HT-29 (cell line): ENCODE measurements at places on chromosomes 1 and 21.

- DNase-seq: no peak
Observed at GRCh38 chr1:55352811-55353180, 137.6 kb upstream of the USP24 start.

DNA sequence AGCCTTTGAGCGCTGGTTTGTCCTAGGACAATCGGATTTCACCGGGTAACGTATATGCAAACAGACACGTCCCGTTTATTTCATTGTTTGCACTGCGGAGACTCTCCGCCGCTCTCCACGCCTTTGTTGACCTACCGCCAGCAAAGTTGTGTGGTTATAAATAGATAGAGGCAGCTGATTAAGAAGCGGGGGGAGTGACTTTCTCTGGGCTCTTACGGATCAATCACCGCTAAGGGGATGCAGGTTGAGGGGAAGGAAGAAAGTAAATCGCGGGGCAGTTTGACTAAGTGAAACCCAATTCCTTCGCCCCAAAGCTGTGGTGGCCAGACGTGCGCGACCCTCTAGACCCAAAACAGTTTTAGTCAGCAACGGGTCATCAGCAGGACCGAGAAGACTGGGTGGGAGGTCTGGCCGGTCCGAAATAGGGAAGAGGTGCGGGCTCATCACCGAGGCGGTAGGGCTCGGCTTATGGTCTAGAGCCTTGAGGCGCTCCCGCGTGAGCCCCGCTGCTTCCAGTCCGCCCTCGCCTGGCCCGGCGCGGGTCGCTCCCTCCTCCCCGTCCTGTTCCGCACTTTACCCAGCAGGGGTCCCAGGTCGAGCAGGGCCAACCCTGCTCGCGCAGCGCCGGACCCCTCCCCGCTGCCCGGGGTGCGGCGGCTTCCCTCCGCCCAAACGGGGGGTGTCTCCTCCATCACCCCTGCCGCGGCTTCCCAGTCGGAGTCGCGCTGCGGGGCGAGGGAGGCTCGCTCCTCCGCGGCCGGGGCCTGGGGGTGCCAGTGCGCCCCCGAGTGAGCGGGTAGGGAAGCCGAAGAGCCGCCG is 120.8 kb upstream of the RRP15 start:
- DNase-seq: peak; percentile 32

- DNase-seq: no peak
Observed at GRCh38 chr1:115340879-115341278, 2.8 kb upstream of the NGF start.

- DNase-seq: no peak
Observed at GRCh38 chr1:205481218-205481617, 23.3 kb upstream of the CDK18 start.

DNA sequence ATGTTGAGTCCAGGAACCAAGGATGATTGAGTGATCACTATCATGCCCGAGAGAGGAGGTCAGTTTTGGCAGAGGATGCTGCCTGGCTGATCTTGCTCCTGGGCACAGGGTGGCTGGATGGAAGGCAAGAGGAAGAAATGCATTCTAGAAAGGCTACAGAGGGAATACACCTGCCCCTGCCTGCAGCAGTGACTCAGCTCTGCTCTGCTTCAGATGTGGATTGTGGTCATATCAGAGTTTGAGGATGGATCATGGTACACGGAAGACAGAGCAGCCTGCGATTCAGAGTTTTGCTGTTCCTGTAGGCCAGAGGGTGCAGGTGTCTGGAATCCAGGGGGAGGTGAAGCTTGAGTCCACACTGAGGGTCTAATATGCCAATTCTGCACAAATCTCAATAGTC is 37.2 kb downstream of the PCP4 start:
- no peak for DNase-seq

DNA sequence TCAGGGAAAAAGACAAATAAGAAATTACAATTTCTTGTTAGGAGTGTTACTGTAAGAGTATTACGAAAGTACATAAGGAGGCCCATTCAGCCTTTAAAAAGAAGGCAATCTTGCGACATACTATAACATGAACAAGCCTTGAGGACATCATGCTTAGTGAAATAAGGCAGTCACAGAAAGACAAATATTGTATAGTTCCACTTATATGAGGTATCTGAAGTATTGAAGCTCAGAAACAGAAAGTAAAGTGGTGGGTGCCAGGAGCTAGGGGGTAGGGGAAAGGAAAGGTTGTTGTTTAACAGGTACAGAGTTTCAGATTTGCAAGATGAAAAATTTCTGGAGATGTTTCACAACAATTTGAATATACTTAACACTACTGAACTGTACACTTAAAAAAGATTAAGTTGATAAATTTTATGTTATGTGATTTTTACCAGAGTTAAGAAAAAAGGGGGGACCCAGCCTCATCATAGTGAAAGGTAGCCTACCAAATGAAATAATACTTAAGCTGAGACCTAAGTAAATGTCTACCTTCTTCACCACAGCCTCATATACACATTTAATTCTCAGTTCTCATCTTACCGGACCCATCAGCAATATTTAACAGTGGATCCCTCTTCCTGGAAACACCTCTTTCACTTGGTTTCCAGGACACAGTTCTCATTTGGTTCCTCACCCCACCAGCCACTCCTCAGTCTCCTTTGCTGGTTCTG is 19.5 kb downstream of the USP24 start:
- no peak for DNase-seq

GRCh38 chr1:23168445-23169194 is at the start of gene LUZP1:
Gene LUZP1 (minus strand): TSS chr1:23168856.
- peak; percentile 95 for DNase-seq

DNA sequence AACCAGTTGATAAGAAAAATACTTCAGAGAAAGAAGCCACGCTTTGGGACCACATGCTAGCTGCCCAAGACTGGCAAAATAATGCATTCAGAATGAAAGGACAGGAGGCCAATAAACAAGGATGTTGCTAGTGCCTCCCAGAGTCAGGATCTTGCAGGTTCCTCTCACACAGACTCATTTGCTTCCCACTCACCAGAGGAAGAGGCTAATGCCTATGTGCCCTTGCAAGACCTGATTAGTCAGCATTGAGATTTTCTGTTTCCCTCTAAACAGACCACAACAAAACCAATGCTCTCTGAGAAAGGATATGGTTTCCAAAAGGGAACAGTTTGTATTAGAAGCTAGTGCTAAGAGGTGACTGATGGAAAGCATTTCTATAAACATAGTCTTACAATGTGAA is 85.7 kb downstream of the NRDC start:
- no peak for DNase-seq

DNA sequence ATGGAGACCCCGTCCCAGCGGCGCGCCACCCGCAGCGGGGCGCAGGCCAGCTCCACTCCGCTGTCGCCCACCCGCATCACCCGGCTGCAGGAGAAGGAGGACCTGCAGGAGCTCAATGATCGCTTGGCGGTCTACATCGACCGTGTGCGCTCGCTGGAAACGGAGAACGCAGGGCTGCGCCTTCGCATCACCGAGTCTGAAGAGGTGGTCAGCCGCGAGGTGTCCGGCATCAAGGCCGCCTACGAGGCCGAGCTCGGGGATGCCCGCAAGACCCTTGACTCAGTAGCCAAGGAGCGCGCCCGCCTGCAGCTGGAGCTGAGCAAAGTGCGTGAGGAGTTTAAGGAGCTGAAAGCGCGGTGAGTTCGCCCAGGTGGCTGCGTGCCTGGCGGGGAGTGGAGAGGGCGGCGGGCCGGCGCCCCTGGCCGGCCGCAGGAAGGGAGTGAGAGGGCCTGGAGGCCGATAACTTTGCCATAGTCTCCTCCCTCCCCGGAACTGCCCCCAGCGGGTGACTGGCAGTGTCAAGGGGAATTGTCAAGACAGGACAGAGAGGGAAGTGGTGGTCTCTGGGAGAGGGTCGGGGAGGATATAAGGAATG is 505 bp downstream of the LMNA start:
- DNase-seq: no peak

DNA sequence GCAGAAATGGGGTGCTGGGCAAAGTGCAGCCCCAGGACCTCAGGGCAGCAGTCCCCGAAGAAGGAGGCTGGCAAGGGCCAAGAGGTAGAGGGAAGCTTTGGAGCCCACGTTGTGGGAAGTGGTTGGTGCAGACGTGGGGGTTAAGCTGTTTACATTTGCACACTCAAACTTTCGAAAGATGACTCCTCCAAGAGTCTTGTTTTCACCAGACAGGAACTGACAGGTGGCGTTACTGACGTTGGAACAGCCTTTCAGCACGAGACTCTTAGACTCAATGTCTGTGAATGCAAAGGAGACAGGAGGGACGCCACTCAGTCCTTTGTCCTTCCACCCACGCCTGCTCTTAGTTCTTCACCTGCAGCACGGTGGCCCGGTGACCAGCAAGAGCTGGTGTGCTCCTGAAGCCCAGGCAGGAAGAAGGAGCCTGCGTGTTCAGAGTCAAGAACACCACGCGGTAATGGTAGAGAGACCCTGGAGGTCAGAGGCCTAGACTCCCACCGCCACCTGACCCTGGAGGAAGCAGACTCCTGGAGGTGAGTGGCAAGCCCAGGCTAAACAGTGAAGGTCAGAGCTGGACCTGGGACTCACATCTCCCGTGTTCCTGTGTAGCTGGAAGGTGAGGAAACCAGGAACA is 15.9 kb downstream of the LYPD8 start:
- no peak for DNase-seq

DNA sequence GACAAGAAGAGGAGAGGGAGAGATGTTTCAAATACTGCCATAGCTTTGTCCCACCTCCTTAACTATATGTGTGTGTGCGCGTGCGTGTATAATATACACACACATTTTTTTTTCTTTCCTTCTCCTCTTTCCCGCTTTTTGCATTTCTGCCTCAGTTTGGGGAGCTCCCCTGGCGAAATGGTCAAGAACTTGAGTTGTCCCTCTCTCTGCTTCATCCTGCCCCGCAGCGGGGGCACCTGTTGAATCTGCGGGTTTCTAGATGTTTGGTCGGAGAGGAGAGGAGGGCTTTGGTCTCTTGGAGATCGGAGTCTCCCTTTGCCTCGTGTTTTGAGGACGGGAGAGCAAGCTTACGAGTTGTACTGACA is 504 bp downstream of the SCCPDH start:
- DNase-seq: peak; percentile 41

- no peak for DNase-seq
Observed at GRCh38 chr1:90831910-90832309, 114.8 kb upstream of the BARHL2 start.

DNA sequence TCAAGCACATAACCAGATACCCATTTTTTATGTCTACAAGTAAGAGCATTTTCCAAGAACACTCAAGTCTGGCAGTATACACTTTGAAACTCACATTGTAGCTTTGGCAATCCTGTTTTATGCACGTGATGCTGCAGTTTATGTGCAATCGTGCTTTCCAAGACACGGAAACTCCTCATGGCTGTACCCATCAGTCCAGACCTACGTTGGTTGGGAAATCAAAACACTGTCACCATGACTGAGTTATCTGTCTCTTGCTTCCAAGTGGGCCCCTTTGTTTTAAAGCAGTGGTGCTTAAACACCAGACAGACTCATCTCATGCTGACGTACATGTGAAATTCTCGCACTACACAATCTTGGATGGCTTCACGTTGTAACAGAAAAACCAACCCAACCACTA is 192.8 kb downstream of the LTN1 start:
- no peak for DNase-seq

- peak; percentile 96 for DNase-seq
Observed at GRCh38 chr1:63674238-63674864, 81.1 kb downstream of the PGM1 start.
